Natural killer cell treated with Interleukin-12 subunit alpha and Interleukin-12 subunit beta and Interleukin-15 and Interleukin-18, amount 100 ng/mL, for 72 hours (primary cell): ENCODE measurements at places on chromosomes 3 and 15. TPM values are rescaled to one million over a fixed set of nuclear protein-coding genes. Genes with fewer than 3 reads are reported as not detected.

- DNase-seq, result no peak
Observed at GRCh38 chr3:197420115-197420514, 121.7 kb upstream of the DLG1 start.

DNA sequence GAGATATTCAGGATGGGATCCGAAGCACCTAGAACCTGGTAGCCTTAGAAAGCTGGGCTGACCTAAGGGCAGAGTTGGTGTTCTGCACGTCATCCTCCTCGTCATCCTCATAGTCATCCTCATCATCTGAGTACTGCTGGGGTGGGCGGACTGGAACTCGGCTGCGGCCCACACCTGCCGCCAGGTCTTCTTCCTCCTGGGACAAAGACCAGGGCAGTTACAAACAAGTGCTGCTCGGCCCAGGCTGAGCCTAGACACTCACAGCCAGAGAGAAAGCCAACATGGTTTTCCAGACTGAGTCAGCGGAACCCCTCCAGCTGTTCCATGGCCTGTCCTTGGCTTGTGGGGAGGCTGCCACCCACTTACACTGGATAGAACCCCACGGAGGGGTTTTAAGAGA lies 40.5 kb downstream of the SEMA3G start:
- peak; percentile 8 for DNase-seq

DNA sequence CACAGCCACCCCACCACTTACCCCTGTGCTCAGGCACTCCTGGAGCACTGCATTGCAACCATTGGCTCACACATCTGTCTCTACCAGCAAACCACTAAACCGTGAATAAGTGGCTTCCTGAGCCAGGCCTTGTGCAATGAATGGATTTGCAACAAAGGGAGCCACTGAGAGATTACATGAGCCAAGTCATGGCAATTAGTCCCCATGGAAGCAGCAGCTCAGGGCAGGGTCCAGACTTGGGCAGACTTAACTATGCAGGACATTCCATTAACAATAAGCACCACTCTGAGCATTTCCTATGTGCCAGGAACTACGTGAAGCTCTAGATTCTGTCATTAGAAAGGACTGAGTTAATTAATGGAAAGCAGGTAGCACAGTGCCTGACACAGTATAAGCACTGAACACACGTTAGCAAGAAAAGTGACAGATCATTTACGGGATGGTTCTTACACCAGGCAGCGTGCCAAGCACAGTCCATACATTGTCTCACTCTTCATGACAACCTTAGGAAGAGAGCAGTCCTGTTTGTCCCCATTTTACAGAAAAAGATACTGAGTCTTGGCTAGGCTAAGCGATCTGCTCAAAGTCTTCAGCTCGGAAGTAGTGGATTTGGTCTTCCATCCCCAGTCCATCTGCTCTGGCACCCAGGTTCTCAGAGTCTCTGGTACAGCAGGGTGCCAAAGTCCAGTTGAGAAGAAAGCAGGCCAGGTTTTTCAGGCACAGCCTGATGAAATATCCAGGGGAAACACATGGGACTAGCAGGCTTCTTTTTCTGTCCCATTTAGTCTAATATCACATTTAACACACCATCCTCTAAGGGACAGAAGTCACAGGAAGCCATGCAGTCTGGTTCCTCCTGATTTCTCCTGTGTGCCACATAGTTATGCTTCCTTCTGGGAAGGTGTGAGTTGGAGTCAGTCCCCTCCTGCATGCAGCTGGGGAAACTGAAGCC lies 44.1 kb downstream of the LIPC start:
- peak; percentile 64 for DNase-seq

GRCh38 chr3:4939276-4939675 lies 40.0 kb upstream of the BHLHE40 start:
- no peak for DNase-seq

The SKOR1 gene
- 0.48 TPM for total RNA-seq

GRCh38 chr3:48352546-48352945 lies 19.1 kb upstream of the SPINK8 start:
- DNase-seq, result no peak

DNA sequence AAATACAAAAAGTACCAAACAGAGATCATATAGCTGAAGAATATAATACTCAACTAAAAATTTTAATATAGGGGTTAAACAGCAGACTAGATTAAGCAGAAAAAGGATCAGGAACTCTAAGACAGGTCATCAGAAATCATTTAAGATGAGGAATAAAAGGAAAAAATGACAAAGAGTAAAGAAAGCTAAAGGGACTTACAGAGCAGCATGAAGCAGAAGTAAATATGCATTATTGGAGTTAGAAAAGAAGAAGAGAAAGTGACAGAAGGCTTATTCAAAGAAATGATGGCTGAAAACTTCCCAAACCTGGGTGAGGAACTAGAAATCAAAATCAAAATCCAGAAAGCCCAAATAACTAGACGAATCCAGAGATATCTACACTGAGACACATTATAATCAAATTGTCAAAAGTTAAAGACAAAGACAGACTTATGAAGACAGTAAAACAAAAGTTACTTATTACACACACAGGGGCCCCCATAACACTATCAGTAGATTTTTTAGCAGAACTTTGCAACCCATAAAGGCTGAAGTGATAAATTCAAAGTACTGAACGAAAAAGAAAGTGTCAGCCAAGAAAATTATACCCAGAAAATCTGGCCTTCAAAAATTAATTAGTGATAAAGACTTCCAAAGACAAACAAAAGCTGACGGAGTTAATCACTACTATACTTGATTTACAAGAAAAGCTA lies 95.6 kb downstream of the SCAPER start:
- DNase-seq, result no peak

GRCh38 chr15:28022181-28022580 lies 76.9 kb downstream of the OCA2 start:
- no peak for DNase-seq

DNA sequence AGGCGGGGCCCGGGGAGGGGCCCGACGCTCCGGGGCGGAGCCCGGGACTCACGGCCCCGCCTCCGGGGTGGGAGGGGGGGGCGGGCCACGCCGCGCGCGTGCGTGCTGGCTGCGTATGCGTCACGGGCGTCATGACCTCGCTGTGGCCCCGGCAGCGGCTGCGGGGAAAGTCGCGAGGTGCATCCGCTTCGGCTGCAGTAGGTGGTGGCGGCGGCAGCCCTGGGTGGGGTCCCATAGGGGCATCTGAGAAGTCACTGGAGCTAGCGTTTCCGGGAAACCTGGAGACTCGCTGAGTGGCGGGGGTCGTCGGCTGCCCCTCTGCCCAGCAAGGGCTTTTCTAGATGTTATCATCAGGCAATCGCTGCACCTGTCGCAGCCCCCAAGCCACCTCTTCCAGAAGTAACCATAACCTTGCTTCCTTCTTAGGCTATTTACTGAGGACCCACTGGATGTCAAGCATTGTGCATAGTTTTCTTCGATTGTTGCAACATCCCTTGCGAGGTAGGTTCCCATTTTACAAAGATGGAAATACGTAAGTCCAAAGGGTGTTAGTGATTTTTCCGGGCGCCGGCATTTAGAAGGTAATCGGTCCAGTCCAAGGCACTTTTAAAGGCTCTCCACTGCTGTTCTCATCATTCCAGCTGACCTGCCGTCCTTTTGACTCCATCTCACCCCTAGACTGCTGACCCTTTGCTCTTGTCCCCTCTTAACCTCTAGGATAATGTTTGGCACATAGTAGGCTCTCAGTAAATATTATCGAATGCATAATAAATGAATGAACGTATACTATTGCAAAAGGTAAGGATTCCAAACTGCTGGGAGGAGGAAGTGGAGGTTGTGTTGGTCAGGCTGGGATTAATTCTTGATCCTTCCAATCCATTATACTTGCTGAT lies at the start of gene GDPGP1:
Gene GDPGP1, plus strand, starts transcription at position 114 of the 893 bp plus-strand sequence. CDS start 6,700 bp downstream, outside the sequence.
- DNase-seq, result no peak

DNA sequence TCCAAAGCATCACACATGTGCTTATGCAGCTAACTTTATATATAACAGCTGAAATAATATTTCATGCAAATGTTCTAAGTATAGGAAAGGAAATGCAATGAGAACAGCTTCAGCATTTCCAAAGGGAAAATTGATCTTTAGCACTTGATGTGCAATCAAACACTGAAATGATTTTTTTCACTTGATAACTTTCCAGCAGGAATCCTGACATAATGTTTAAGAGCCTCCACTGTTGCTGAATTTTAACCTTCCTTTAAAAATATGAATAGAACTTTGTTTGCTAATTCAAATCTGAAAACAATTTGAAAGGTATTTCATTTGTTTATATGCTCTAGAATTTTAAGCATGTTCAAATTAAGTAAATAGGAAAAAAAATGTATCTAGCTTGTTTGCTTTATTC lies 96.9 kb upstream of the STRIT1 start:
- DNase-seq, result no peak

GRCh38 chr15:99324082-99324620 lies 72.9 kb downstream of the LRRC28 start:
- DNase-seq, result no peak

DNA sequence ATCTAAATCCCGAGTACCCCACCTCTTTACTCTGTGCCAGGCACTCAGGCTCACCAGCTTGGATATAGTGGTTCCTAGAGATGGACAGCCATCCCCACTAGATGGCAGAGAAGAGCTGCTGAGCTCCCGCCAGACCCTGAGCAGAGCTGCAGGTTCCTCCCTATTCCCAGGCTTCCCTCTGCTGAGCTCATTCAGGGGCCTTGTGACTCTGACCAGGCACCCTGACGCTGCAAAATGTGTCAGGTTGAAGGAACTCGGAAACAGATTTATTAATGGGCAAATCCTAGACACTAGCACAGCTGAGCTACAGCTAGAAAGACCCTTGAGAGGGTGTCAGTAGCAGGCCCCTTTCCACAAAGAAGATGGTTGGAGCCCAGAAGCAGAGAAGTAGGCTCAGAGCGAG lies 38.2 kb upstream of the RHO start:
- DNase-seq, result no peak

- DNase-seq, result no peak
Observed at GRCh38 chr3:43785551-43785950, 94.8 kb downstream of the ABHD5 start.

- peak; percentile 82 for DNase-seq
Observed at GRCh38 chr3:12916159-12916558, 74.8 kb upstream of the RPL32 start.

GRCh38 chr3:170699158-170700053 lies 113.5 kb upstream of the SLC7A14 start:
- DNase-seq, result no peak

GRCh38 chr3:151584566-151584965 lies 123.7 kb upstream of the IGSF10 start:
- DNase-seq, result no peak

The VIPR1 gene
- total RNA-seq, result not detected

The CHL1 gene
- total RNA-seq, result not detected

DNA sequence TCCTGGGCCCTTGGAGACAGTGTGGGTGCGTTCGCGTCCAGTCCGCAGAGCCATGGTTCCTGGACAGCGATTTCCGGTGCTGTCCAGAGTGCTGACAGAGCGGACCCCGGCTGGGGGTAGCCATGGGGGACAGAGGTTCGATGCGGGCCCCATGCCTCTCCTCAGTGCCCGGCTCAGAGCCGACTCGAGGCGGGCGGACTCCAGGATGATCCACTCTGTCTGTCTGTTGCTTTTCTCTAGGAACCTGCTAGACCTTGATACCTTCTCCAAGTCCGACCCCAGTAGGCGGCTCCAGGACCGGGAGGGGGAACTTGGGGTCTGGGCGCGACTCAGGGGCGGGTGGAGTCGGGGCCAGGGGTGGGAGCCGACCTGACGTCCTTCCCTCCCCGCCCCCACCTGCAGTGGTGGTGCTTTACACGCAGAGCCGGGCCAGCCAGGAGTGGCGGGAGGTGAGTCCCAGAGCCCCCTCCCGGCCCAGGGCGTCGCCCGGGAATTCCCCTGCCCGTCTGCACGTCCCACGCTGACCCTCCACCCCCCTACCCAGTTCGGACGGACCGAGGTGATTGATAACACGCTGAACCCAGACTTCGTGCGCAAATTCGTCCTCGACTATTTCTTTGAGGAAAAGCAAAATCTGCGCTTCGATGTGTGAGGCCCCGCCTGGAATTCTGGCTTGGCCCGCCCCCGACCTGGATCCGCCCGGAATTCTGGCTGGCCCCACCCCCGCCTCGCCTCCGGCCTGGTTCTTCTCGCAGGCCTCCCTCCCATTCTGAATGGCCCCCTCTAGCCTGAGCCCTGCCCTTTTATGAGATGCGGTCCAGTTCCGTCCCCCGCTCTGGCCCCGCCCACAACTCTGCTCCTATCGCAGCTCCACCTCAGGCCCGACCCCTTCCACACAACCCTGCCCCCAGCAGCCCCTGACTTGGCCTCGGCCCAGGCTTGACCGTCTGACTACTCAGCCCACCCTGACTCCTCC lies 1.0 kb downstream of the CPNE9 start:
- no peak for DNase-seq

The CFAP100 gene
- total RNA-seq, result not detected

The TMEM207 gene
- not detected for total RNA-seq

GRCh38 chr3:165642761-165643420 lies 194.3 kb downstream of the BCHE start:
- DNase-seq, result no peak
